H9 (cell line): ENCODE measurements at places on chromosomes 2 and 18. TPM values are rescaled to one million over a fixed set of nuclear protein-coding genes. Genes with fewer than 3 reads are reported as not detected.
A peak's percentile ranks its signal among the peaks of the same experiment; 100 is the strongest.

Gene ZNF407
- 8.2 and 8.7 TPM in 2 replicates for total RNA-seq

Gene LOXHD1
- 0.07 and 0.11 TPM in 2 replicates for total RNA-seq

Gene C2orf66
- total RNA-seq, result not detected in 2 replicates

Gene GCG
- total RNA-seq, result not detected in 2 replicates

Gene C2orf80
- not detected in 2 replicates for total RNA-seq

DNA sequence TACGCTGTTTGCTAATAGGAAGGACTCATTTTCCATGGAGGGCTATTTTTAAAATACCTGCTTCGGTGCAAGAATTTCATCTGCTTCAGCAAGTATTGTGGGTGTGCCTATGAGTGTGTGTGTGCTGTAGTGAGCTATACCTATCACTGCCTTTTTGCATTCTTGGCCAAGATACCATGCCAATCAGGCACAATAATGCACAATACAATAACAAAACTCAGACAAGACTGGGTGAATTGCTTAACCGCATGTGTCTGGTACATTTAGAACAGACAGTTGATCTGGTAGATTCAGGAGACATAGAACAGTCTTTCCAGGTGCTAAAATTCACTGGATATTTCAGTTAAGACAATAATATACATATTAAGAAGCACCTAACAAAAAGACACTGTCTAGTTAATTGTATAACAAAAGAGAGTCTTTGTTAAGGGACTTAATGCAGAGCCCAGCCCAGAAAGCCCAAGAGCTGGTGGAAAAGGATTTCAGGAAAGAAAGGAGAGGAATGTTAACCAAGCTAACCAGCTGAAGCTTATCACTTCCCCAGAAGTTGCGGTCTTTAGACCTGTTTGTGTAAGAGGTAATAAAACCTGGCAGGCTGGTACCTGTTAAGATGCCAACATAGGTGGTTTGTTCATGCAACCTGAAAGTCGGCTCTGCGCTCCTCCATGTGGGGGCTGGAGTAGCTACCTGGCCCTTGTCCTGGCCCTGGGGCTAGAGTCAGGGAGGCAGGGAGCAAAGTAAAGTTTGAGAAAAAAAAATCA is 153.3 kb upstream of the RBMS1 start:
- DNase-seq, result no peak
- no peaks in the 10 kb centered on the region for H3K27me3 ChIP-seq
- peaks cover 6% of the 10 kb centered on the region; the same call in 1 of the 2 replicates for H3K4me1 ChIP-seq
- no peaks in the 10 kb centered on the region for H3K36me3 ChIP-seq

GRCh38 chr2:105328281-105329196 is 996 bp downstream of the TGFBRAP1 start:
- DNase-seq, result no peak
- no peak overlapping the region for H3K27ac ChIP-seq
- peaks cover 10% of the 10 kb centered on the region; the same call in 1 of the 2 replicates for H3K4me1 ChIP-seq
- no peaks in the 10 kb centered on the region; the same call in 1 of the 3 replicates for H3K36me3 ChIP-seq
- H3K27me3 ChIP-seq, result no peaks in the 10 kb centered on the region
- peak overlapping the region; percentile 89 for H3K4me3 ChIP-seq

DNA sequence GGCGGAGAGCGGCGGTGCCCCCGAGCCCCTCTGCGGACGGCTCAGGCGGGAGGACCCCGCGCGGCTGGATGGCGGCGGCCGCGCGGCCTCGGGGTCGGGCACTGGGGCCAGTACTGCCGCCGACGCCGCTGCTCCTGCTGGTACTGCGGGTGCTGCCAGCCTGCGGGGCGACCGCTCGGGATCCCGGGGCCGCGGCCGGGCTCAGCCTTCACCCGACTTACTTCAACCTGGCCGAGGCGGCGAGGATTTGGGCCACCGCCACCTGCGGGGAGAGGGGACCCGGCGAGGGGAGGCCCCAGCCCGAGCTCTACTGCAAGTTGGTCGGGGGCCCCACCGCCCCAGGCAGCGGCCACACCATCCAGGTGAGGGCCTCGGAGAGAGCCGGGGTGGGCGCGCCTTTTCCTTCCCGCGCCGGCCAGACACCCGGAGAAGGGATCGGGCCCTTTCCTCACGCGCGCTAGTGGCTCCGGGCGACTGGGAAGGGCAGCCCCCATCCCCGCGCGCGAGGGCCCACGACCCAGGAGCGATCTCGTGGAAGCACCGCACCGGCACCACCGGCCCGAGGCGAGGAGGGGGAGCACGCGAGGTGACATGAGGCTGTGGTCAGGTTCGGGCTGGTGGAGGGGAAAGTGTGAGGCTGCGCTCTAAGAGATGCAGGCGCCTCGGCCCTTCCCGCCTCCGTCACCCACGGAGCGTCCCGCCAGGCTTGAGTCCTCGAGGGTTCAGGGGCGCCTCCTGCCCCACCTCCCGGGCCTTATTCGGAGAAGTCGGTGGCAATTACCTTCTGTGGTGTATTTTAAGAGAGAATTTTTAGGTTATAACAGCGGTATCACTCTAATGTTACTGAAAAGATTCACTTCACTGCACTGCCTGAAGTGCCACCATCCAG is 607 bp downstream of the LAMA3 start:
- peak overlapping the region; percentile 60 for H3K4me3 ChIP-seq
- H3K36me3 ChIP-seq, result no peaks in the 10 kb centered on the region
- H3K27me3 ChIP-seq, result peaks cover 18% of the 10 kb centered on the region; the same call in 1 of the 2 replicates
- no peaks in the 10 kb centered on the region for H3K4me1 ChIP-seq
- H3K27ac ChIP-seq, result no peak overlapping the region

- H3K27ac ChIP-seq, result no peak within 1 kb of the TSS
- peaks cover 2% of the 10 kb centered on the region; the same call in 1 of the 2 replicates for H3K27me3 ChIP-seq
- no peaks in the 10 kb centered on the region for H3K36me3 ChIP-seq
- no peak within 1 kb of the TSS for H3K4me3 ChIP-seq
- no peak for DNase-seq
- H3K4me1 ChIP-seq, result no peaks in the 10 kb centered on the region
Measured at GRCh38 chr2:240053173-240054155, at the start of gene OR6B3. OR6B3 (minus strand) TSS chr2:240053521.

GRCh38 chr18:12637393-12637792 is 20.5 kb downstream of the SPIRE1 start:
- no peak overlapping the region for H3K4me3 ChIP-seq
- DNase-seq, result no peak
- H3K36me3 ChIP-seq, result no peaks in the 10 kb centered on the region

- peaks cover 12% of the 10 kb centered on the region for H3K36me3 ChIP-seq
- H3K27me3 ChIP-seq, result no peaks in the 10 kb centered on the region
Measured at GRCh38 chr2:73444202-73444601, 58.6 kb downstream of the ALMS1 start.

- DNase-seq, result no peak
- no peak overlapping the region for H3K4me3 ChIP-seq
- H3K4me1 ChIP-seq, result no peaks in the 10 kb centered on the region; the same call in 1 of the 2 replicates
- peaks cover 4% of the 10 kb centered on the region for H3K36me3 ChIP-seq
Measured at GRCh38 chr2:33209976-33210375, 263.2 kb downstream of the LTBP1 start.

DNA sequence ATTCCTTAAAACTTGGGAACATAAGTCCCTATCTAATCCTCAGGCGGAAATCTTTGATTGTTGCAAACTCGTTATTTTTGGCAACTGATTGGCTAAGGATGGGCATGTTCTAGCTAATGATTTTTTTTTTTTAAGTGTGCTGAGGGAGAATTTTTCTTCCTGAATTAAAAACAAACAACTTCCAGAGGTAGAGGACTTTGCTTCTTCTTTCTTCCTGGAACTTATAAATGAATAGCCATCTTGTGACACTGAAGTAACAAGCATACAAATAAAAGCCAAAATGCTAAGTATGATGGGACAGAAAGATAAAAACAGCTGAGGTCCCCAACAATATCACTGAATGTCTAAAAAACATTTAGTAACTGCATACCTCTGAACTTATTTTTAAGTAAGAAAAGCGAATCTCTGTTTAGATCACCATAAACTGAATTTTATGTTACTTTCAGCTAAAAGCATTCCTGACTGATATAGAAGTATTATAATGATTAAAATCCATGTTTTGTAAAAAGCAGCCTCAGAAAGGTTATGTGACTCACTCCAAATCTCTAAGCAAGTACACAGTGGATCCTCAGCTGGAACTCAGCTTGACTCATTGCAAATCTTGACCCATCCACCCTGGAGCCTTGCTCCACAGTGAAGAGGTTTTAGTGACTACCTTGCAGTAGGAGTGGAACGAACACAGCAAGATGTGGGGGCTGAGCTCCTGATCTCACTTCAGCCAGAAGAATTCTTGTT is 344.4 kb downstream of the CLIP4 start:
- no peak overlapping the region for H3K27ac ChIP-seq
- no peaks in the 10 kb centered on the region for H3K36me3 ChIP-seq
- no peak overlapping the region for H3K4me3 ChIP-seq
- peaks cover 4% of the 10 kb centered on the region; the same call in 1 of the 2 replicates for H3K4me1 ChIP-seq
- DNase-seq, result no peak

- H3K36me3 ChIP-seq, result no peaks in the 10 kb centered on the region; the same call in 1 of the 3 replicates
- H3K4me3 ChIP-seq, result peak overlapping the region; percentile 64
- no peaks in the 10 kb centered on the region; the same call in 1 of the 2 replicates for H3K27me3 ChIP-seq
- H3K4me1 ChIP-seq, result peaks cover 5% of the 10 kb centered on the region; the same call in 1 of the 2 replicates
Measured at GRCh38 chr2:73268830-73269685, 15.2 kb downstream of the FBXO41 start.

- no peak overlapping the region for H3K4me3 ChIP-seq
- H3K4me1 ChIP-seq, result no peaks in the 10 kb centered on the region
- no peaks in the 10 kb centered on the region for H3K27me3 ChIP-seq
- peaks cover 51% of the 10 kb centered on the region for H3K36me3 ChIP-seq
Measured at GRCh38 chr2:135485441-135485840, 45.6 kb downstream of the ZRANB3 start.

DNA sequence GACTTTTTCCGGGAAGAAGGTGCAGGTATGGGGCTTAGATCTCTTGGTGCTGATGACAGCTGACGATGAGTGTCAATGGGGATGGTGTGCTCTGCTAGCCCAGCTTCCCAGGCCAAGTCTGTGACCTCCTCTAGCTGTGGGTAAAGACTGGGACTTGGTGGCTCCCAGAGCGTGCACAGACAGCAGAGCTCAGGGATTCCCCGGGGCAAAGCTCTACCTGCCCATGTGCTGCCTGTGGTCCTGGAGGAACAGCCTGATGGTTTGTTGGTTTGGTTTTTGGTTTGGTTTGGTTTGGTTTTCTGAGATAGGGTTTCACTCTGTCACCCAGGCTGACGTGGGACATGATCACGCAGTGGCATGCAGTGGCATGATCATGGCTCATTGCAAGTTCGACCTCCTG is 19.2 kb downstream of the ATP6V1B1 start:
- DNase-seq, result peak; percentile 17
- H3K36me3 ChIP-seq, result no peaks in the 10 kb centered on the region
- H3K27me3 ChIP-seq, result no peaks in the 10 kb centered on the region; the same call in 1 of the 2 replicates
- no peak overlapping the region for H3K27ac ChIP-seq
- H3K4me1 ChIP-seq, result no peaks in the 10 kb centered on the region
- no peak overlapping the region for H3K4me3 ChIP-seq
